ENCODE measurements at places on chromosomes 1 and 21. TPM values are rescaled to one million over a fixed set of nuclear protein-coding genes. Genes with fewer than 3 reads are reported as not detected.

The PARS2 gene
- total RNA-seq, result 11.0 TPM

The TMPRSS15 gene
- not detected for total RNA-seq

The RCSD1 gene
- 0.22 TPM for total RNA-seq

The RGS1 gene
- total RNA-seq, result 0.26 TPM

The HPCAL4 gene
- not detected for total RNA-seq

The RGS16 gene
- total RNA-seq, result 1.5 TPM

The AHDC1 gene
- total RNA-seq, result 56.3 TPM

The SUSD4 gene
- 4.7 TPM for total RNA-seq

The CNR2 gene
- not detected for total RNA-seq

The GOLT1A gene
- total RNA-seq, result 5.0 TPM

The FAM72C gene
- total RNA-seq, result 2.0 TPM

The HTR1D gene
- total RNA-seq, result 0.31 TPM

The SFT2D2 gene
- total RNA-seq, result 55.3 TPM

The PRPF38B gene
- 54.7 TPM for total RNA-seq

The KRTAP19-7 gene
- total RNA-seq, result not detected

The RASSF5 gene
- 7.0 TPM for total RNA-seq

The SLC6A9 gene
- total RNA-seq, result 29.4 TPM

The FNDC5 gene
- total RNA-seq, result 6.3 TPM

The FCN3 gene
- total RNA-seq, result not detected

The FMO3 gene
- total RNA-seq, result not detected

The PADI6 gene
- not detected for total RNA-seq

The AMPD1 gene
- total RNA-seq, result not detected

The OPRD1 gene
- 0.67 TPM for total RNA-seq

The BROX gene
- total RNA-seq, result 28.0 TPM

The FABP3 gene
- total RNA-seq, result 0.73 TPM

The GJC2 gene
- total RNA-seq, result 2.1 TPM

The COQ8A gene
- total RNA-seq, result 33.3 TPM

The EPB41 gene
- 96.2 TPM for total RNA-seq

The FCRL2 gene
- not detected for total RNA-seq

The SPRR2B gene
- total RNA-seq, result not detected

The MRPL20 gene
- 109 TPM for total RNA-seq

The SPRR4 gene
- total RNA-seq, result not detected

The CTSS gene
- total RNA-seq, result 0.17 TPM

The SLC44A5 gene
- 9.5 TPM for total RNA-seq

The ASTN1 gene
- total RNA-seq, result 0.72 TPM

The CCDC30 gene
- 17.3 TPM for total RNA-seq

The CYP4Z1 gene
- not detected for total RNA-seq

The PIGM gene
- total RNA-seq, result 11.4 TPM

The TEX38 gene
- 0.38 TPM for total RNA-seq

The RNF2 gene
- total RNA-seq, result 35.1 TPM

The KCNE1 gene
- 0.53 TPM for total RNA-seq

The TTF2 gene
- 58.4 TPM for total RNA-seq

The TNFRSF14 gene
- total RNA-seq, result 0.75 TPM

The VASH2 gene
- 15.8 TPM for total RNA-seq

The LCE1A gene
- not detected for total RNA-seq

The BCAR3 gene
- total RNA-seq, result 7.1 TPM

The PODN gene
- total RNA-seq, result 0.38 TPM

The CD1B gene
- not detected for total RNA-seq

The CCDC27 gene
- not detected for total RNA-seq

The DIRAS3 gene
- 7.4 TPM for total RNA-seq

The CHAF1B gene
- 11.7 TPM for total RNA-seq

The ATXN7L2 gene
- total RNA-seq, result 19.6 TPM

The APP gene
- total RNA-seq, result 631 TPM

The C1QTNF12 gene
- total RNA-seq, result 1.7 TPM

The KRTAP7-1 gene
- total RNA-seq, result not detected

The DMRTA2 gene
- total RNA-seq, result 0.20 TPM
